ENCODE measurements at places on chromosomes 12 and 14. TPM values are rescaled to one million over a fixed set of nuclear protein-coding genes. Genes with fewer than 3 reads are reported as not detected.

Gene TSPAN11
- total RNA-seq: 30.6 TPM

Gene TAS2R42
- total RNA-seq: not detected

DNA sequence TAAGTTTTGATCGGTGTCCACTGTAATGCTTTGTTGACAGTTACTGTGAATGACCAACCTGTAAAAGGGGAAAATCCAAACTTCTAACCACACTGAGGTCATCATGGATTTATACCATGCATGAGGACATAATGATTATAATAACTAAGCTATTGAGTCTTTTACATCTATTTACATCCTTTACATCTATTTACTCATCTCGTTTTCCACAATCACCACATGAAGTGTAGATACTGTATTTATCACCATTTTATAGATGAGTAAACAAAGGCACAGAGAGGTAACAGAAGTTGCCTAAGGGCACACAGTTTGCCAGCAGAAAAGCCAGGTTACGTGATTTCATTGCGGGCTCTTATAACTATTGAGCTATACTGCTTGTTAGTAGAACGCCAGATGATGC, 27.9 kb upstream of the EID3 start:
- no peak overlapping the region for H3K27ac ChIP-seq
- DNase-seq: no peak
- no peaks in the 10 kb centered on the region for H3K27me3 ChIP-seq
- H3K4me3 ChIP-seq: no peak overlapping the region
- H3K4me1 ChIP-seq: no peaks in the 10 kb centered on the region

DNA sequence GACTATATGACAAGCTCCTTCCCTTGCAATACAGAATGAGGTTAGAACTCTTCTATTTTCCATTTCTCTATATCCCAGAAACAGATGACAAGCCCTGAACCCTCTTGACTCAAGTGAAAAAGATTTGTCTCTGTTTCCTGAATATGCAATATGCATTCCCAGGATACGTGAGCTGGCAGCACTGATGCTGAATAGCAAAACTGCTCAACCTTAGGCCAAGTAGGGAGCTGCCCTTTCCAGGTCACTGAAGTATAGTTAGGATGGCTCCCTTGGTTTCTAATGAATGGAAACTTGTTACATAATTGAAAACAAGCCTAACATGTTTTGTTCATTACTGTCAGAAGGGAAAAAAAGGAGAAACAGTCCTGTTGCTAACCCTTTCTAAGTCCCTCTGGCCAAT, 47.9 kb upstream of the PLEKHG7 start:
- no peaks in the 10 kb centered on the region for H3K36me3 ChIP-seq
- H3K4me3 ChIP-seq: no peak overlapping the region
- no peaks in the 10 kb centered on the region for H3K27me3 ChIP-seq

DNA sequence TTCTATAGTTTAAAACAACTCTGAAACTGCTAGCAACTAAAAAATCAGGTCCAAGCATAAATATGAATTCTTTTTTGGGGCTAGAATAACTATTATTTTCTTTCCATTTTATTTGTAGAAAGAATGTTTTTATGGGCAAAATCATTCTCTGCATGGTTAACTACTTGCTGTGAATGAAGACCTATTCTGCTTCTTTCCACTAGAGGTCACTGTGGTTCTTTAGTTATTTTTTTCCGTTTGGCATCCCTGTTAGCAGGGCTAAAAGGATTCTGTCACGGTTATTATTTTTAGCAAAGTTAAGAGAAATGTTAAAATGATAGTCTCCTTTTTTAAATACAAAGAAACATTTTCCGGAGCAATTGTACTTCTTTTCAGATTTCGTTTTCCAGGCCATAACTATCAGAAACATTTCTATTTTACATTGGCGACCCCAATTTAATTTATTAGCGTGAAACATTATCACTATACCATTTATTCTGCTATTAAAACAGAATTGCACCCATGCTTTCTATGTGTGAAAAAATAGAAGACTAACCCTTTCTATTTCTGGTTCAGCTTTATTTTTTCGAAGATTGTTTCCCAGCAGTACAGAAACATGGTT, 404.8 kb downstream of the ATP23 start:
- H3K36me3 ChIP-seq: no peaks in the 10 kb centered on the region
- H3K27me3 ChIP-seq: no peaks in the 10 kb centered on the region
- peaks cover 16% of the 10 kb centered on the region for H3K4me1 ChIP-seq
- H3K27ac ChIP-seq: no peak overlapping the region
- DNase-seq: no peak
- no peak overlapping the region for H3K4me3 ChIP-seq

DNA sequence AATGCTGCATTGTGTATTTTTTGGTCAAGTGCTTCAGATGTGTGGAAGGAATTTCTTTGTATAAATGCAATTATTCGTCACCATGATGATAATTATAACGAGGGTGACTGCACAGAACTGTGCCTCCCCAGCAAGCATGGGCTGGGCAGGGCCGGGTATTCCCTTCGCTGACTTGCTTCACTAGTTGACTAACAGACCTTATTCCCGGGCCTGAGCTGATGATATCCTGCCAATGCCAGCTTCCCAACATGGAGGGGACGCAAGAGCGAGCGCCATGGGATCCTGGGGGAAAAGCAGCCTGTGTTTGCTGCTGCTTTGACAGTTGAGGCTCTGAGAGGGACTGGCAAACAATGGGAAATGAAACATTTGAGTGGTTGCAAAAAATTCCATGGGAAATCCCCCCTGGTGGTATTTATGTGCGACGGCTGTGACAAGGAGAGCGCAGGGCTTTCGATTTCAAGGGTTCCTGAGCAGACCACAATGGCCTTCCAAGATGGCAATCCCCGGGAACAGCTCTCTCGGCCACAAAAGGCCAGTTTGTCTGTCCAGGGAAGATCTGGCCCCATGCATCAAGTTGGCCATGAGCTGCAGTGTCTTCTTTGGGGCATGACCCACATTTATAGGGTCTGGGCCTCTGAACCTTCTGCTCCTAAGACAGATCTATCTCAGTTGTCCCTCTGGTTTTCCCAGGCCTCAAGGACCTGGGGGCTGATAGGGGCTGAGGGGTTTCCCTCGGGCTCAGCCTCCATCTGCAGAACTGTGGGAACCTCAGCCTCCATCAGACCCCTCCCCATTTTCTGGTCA, 21.9 kb upstream of the MAP1LC3B2 start:
- no peaks in the 10 kb centered on the region for H3K27me3 ChIP-seq
- H3K27ac ChIP-seq: no peak overlapping the region
- H3K4me1 ChIP-seq: peaks cover 34% of the 10 kb centered on the region
- no peaks in the 10 kb centered on the region for H3K36me3 ChIP-seq

GRCh38 chr14:68805414-68805813, 12.5 kb upstream of the ZFP36L1 start:
- H3K27ac ChIP-seq: no peak overlapping the region
- no peaks in the 10 kb centered on the region for H3K27me3 ChIP-seq
- H3K4me3 ChIP-seq: no peak overlapping the region
- DNase-seq: no peak
- H3K4me1 ChIP-seq: no peaks in the 10 kb centered on the region

DNA sequence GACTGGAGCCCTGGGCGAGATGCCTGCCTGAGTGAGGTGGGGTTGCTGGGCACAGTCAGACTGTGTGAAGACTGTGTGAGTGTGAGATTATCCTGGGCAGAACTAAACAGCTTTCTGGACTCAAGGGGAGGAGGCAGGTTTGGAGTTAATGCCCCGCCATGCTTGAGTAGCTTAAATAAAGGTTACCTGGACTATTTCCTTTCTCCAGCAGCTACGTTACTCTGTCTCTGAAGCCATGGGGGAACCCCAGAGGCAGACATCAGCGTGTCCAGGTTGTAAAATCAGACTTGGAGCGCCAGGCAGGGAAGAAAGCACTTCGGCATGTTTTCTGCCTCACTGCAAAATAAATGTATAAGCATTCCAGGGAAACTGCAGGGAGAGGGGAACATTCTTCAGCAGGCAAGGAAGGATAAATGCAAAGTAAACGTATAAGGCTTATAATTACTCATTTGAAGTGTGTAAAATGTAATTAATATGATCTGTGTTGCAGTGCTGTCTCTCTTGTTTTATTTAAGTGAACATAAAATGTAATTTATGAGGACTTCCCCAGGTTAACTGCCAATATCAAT, 129.7 kb downstream of the CHST11 start:
- no peak for DNase-seq
- H3K27ac ChIP-seq: no peak overlapping the region
- H3K36me3 ChIP-seq: no peaks in the 10 kb centered on the region
- no peaks in the 10 kb centered on the region for H3K27me3 ChIP-seq

DNA sequence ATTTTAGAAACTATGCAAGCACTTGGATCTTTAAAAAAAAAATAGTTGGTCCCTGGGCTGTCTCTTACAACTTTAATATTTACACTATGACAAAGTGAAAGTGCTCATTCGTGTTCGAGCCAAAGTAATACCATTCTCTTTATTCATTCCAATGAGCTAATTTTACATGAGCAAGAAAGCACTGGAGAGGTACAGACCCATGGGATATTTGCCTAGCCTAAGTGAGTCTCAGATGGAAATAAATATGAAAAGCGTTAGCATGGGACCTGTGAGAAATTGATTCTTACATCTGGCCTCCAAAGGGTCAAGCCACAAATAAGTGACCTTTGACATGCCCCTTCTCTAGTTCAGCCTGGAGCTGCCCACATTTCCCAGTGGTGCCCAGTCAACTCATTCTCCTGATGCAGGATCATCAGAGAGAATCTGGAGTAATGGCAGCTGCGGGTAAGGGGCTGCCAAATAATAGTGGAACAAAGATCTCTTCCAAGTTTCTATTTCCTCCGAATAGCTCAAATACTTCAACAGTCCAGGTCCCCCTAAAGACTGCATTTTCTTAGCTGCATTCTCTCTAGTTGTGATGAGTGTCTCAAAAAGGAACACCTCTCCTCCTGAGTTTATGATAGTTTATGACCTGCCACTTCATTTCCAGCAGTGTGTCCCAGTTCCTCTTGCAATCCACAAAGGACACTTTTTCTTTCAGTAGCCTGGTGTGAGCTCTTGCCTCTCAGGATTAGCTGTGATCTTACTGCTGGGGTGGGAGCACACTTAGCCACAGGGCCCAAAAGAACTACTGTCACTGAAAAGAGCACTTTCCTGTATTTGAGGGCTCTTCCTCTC, 208.2 kb downstream of the DAD1 start:
- H3K4me3 ChIP-seq: no peak overlapping the region
- DNase-seq: no peak
- H3K36me3 ChIP-seq: no peaks in the 10 kb centered on the region
- no peaks in the 10 kb centered on the region for H3K4me1 ChIP-seq
- no peaks in the 10 kb centered on the region for H3K27me3 ChIP-seq

DNA sequence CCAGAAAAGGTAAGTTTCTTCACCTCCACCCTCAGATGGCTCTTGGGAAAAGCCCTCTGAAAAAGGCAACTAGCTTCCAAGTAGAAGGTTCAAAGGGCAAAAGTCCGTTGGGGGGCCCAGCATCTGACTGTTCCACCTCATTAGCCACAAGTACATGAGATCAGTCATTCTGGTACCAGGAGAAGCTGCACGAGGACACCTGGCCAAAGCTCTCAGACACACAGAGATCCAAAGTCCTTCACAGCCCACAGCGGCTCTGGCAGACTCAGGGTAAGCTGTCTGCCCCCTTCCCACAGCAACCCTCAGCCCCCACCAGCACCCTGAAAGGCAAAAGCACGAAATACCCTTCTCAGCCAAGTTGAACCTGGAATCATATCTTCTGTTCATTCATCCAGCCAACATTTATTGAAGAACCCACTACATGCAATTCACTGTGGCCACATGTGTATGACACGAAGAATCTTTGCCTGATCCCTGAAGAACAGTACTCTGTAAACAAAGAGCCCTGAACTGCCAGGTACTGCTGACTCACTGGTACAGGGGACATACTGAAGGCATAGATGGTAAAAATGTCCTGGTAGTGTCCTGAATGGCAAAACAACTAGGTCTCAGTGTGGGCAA, 19.0 kb downstream of the SLC7A7 start:
- no peak for DNase-seq
- no peaks in the 10 kb centered on the region for H3K27me3 ChIP-seq
- H3K4me3 ChIP-seq: no peak overlapping the region

DNA sequence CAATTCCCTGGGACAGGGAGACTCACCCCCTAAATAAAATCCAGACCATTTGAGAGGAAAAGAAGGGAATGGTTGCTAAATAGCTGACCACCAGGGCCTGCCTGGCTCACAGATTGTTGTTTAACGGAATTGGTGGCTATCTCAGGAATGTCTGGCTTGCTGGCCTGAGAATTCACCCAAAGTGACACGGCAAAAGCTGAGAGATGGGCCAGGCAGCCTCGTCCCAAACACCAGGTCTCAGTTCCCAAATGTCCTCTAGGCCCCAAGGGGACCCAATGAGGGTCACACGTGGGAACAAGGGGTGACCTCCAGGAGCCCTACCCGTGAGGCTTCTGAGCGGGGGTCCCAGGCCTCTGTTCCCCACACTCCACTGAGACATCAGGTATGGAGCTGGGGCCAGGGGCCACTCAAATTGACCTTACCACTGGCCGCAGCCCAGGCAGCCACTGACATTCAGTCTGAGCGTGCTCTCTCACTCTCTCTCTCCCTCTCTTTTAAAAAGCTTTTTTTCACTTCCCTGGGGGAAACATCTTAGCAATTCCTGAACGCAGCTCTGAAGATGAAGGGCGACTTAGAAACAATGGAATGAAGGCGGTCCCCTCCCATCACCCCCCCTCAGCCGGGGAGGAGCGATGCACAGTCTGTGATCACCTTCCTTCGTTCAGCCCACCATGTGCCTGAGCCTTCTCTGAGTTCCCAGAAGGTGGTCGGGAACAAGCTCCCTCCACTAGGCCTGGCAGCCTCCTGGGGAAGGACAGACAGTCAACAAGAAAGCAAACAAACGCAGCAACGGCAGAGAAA, 131.2 kb downstream of the SCARB1 start:
- H3K27ac ChIP-seq: no peak overlapping the region
- H3K36me3 ChIP-seq: no peaks in the 10 kb centered on the region
- H3K27me3 ChIP-seq: no peaks in the 10 kb centered on the region
- peaks cover 2% of the 10 kb centered on the region for H3K4me1 ChIP-seq
- DNase-seq: no peak

DNA sequence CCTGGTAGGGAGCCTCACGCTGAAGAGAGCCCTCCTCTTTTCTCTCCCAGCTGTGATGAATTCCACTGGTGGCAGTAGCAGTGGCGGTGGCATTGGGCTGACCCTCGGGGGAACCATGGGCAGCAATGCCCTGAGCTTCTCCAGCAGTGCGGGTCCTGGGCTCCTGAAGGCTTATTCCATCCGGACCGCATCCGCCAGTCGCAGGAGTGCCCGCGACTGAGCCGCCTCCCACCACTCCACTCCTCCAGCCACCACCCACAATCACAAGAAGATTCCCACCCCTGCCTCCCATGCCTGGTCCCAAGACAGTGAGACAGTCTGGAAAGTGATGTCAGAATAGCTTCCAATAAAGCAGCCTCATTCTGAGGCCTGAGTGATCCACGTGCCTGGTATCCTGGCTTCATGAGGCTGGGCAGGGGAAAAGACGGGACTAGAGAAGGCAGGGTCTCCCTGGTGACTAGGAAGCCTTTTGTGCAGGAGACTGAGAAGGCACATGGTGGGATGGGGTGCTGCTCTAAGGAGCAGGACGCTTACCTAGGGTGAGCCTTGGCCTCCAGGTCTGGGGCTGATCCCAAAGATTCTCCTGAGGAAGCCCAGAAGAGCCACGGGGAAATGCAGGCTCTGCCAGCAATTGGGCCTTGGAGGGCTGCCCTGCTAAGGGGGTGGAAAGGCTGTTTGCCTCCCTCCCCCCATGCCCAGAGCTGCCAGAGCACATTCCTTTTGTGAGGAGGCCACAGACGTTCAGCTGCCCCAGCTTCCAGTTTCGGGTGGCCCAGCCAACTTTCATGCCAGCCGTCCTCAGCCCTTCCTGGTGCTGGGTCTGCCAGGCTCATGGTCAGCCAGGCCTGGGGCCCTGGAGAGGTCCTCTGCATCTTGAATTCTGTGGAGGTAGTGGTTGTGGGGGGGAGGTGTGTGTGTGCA, 15.8 kb downstream of the KRT7 start:
- H3K27ac ChIP-seq: no peak overlapping the region
- no peaks in the 10 kb centered on the region for H3K4me1 ChIP-seq
- no peak overlapping the region for H3K4me3 ChIP-seq
- H3K36me3 ChIP-seq: no peaks in the 10 kb centered on the region
- H3K27me3 ChIP-seq: no peaks in the 10 kb centered on the region

Measured in tibial nerve (tissue), 4 donors.